ENCODE measurements at places on chromosomes 2 and 18.

DNA sequence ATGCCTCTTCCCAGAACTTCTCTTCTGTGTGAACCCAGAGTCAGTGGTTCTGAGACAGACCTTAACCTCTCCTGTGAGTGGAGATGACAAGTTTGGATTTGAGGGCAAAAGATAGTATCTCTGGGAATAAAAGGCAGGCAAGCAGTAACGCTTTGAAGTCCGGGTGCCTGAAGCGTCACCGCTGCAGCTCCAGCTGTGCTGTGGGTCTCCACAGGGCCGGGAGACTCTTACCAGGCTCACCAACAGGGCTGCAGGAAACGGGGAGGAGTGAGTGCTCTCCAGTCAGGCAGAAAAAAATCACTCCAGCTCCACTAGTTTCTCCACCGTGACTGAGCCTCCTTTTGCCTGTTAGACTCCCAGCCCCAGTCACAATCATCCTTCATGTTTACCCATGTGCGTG is 79.7 kb upstream of the MAP4K4 start:
- DNase-seq: no peak

DNA sequence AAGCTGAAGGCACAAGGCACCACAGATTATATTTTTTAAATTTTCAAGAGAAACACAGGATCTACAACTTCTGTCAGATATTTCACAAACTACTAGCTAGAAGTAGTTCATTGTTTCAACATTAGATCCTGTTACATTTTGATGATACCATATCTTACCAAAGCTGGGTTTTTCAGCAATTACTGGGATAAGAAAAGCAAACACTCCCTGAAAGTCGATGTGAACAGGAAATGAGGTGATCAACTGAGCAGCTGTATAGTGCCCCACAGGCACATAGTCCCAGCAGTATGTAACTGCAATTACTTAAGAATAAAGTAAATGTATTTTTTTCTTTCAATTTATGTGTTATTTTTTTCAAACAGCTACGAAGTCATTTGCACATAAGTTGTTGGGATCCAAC is 103.5 kb downstream of the DNER start:
- no peak for DNase-seq

DNA sequence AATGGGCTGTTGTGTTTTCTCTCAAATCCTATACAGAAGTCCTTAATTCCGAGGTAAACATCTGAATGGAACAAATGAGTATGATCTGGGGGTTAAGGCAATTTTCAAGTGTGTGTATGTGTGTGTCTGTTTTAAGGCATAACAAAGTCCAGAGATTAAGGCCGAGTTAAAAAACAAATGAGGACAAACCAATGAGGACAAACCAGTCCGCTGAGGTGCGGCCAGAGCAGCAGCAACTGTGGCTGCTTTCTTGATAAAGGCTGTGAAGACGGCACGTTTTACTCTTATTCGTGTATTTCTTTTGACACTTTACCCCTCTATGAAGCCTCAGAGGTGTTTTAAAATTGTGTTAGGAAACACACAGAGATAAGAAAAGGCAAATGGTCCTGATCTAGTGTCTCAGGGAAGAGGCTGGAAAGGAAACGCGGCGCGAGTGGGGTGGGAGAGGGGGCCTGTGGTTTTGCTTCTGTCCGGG is 495 bp upstream of the GULP1 start:
- DNase-seq: no peak

DNA sequence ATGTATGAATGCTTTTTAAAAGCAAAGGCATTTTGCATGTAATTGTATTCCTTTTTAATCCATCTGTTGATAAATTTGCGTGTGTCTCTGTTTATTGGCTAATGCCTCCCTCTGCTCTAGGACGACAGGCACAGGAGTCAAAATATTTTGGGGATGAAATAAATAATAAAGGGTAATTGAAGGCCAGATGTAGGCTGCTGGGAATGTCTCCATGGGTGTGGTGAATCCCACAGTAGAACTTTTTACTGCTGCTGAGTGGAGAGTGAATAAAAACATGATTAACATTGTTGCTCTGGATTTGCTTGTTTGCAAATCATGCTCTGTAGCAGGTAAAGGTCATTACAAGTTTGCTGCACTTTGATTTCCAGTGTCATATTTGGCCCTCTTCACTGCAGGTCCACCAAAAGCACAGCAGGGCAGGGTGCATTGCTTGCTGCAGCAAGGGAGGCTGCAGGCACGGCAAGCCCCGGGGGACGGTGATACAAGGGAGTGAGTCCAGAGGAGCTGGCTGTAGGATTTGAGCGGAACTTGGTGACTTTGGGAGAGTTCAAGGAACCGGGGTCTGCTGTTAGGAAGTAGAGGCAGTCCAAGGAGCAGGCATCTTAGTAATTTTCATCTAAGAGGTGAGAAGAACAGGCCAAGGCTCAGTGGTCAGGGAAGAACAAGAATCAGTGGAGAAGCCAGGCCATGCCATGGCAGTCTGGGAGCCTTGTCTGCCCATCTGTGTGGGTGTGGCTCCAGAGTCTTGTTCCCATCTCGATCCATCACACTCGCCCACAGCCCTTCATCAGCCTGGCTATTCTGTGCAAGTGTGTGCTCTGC is 201.5 kb upstream of the RAB6C start:
- no peak for DNase-seq

DNA sequence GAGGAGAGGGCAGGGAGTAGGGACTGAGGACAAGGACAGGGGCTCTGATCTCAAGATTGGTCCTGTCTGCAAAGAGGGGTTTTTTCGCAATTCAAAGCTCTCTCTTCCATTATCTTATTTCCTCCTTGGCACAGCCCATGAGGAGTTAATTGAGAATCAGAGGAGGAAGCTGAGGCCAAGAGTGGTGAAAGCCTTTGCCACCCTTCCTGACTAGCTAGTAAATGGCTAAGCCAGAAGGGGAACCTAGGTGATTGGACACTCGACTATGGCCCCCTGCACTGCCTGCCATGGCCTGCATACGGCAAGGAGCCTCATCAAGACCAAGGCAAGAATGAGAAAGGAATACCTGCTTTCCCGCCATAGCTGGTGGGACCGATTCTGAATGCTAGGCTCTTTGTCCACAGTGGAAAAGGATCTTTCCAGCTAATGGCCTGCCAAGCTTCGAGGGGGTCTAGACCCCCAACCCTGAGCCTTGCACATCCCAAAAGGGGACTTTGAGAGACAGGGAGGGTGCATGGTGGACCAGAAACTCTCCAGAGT is 237.9 kb downstream of the HAUS1 start:
- DNase-seq: no peak

GRCh38 chr2:96344011-96344410 is 8.4 kb downstream of the NCAPH start:
- DNase-seq: peak; percentile 69

DNA sequence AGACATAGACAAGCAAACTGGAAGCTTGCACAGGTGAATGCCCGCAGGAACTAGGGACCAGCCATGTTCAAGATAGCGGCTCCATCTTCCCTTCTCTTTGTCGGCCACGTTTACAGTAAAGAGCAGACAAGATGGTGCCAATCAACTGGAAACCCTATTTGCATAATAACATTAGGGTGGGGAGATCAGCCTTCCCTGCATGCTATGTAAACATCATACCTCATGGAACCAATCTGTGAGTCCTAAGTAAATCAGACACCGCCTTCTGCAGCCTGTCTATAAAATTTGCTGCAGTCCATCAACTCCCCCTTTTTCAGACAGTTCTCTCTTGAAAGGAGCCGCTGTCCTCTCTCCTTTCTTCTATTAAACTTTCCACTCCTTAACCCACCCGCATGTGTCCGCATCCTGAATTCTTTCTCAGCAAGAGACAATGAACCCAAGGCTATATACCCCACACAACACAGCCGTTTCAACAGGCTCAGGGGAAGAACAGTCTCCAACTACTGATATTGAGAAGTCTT is 384.4 kb downstream of the EIPR1 start:
- DNase-seq: no peak

GRCh38 chr2:237207646-237208045 is 122.0 kb downstream of the COPS8 start:
- DNase-seq: no peak

DNA sequence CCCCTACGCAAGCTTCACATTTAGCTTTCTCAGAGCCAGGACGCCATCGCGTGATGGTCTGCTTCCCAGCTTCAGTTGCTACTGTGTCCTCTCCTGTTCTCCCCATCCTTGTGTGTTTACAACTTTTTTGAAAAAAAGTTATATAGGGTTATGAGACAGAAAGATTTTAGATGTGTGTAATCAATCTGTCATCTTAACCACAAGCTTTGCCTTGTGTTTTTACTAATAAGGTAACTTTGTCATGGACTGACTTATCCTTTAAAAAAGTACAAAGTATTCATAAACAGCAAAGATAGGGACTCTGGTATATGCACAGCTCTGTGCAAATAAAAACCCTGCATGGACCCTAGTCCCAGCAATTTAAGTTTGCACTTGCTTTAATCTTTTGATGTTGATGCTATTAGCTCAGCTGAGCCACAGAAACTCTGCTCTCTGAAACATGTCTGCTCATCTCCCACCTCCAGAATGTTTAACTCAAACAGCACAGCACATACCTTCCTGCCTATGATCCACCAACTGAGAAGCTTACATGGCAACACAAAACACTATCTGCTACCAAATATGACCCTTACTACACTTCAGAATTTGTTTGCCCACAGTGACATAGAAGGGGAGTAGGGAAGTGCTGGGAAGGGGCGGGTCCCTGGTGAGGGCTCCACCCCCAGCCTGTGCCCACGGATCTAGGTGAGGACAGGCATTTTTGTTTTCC is 42.7 kb downstream of the SAP130 start:
- no peak for DNase-seq

DNA sequence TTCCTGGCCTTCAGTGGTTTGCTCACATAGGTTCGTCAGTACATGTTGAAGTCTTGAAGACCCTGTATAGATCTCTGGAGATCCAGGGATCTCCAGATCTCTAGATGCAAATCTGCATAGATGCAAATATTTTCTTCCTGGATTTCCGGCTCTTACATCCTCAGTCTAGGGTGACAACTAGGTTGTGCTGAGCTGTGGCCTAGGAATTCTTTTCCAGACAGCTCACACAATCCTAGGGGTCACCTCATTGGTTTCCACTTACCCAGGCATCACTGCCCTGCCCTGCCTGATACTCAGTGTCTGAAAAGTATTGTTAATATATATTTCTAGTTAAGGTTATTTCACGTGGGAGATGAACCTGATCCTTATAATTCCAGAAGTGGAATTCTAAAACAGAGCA is 105.1 kb upstream of the TTC27 start:
- no peak for DNase-seq

DNA sequence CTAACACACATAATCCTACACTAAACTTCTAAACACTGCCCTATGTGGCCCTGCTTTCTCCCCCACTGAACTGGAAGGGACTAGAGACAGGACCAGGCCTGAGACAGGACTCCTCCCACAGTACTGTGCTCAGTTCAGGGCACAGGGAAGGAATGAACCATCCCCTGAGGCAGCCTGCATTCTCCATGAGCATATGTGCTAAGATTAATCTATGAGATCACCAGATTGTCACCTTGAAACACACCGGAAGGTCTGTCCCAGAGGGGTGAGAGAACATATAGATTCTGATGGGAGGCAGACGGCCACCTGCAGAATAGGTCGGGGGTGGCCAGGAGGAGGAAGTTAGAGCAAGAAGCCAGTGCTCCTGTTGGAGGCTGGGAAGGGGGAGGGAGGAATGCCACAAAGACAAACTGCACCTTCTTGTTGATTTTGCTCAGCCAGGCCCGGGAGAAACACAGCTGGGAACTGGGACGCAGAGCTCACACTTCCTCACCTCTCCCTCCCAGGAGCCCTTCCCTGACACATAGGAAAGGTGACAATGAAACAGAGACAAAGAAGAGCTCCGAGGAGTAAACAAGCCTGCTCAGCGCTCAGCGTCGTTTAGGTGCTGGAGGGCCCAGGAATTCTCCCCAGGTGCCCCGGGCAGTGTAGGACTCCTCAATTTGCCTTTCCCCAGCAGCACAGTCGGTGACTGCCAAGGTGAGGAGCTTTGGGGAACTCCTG is 52.1 kb downstream of the ZBTB7C start:
- DNase-seq: no peak

DNA sequence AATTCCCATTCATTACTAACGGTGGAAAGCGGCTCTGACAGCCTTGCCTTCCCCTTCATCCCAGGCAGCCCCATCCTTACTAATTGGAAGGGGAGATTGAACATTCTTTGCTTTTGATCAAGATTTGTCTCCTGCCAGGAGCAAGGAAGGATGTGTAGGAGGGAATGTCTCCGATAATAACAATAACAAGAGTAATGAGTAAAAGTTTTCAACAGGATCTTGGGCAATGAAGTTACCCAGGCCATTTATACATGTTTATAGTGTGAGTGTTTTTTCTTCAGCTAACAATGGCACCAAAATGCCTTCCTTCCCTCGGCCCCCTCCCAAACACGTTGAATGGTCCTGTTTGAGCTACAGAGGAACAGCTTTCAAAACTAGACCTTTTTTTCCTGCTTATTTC is 83.8 kb downstream of the GATA6 start:
- no peak for DNase-seq

GRCh38 chr18:23277399-23277798 is 142.1 kb downstream of the CABLES1 start:
- DNase-seq: no peak

- DNase-seq: peak; percentile 23
Observed at GRCh38 chr2:191666732-191667131, 11.2 kb upstream of the NABP1 start.

- peak; percentile 57 for DNase-seq
Observed at GRCh38 chr2:237662671-237663093, 35.3 kb downstream of the LRRFIP1 start.

- no peak for DNase-seq
Observed at GRCh38 chr2:221792971-221793521, 220.9 kb upstream of the EPHA4 start.

- no peak for DNase-seq
Observed at GRCh38 chr2:128765811-128766210, 447.1 kb upstream of the HS6ST1 start.

- no peak for DNase-seq
Observed at GRCh38 chr2:38158378-38159118, 82.6 kb upstream of the CYP1B1 start.

- DNase-seq: no peak
Observed at GRCh38 chr2:5969303-5969702, 277.1 kb downstream of the SOX11 start.

GRCh38 chr2:84807063-84807485 is 73.8 kb downstream of the TRABD2A start:
- no peak for DNase-seq

DNA sequence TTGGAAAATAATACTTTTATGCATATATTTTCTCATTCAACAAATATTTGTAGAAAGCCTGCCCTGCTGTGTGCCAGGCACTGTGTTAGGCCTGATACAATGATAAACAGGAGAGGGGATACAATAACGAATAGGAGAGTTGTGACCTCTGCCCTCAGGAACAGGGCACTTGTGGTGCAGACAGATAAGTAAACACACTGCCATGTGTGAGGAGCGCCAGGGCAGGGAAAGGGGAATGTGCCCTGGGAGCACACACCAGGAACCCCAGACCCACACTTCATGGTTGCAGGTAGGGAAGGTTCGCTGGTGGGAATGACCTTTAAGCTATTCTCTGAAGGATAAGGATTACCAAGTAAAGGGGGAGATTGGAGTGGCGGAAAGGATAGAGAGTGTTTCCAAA is 42.2 kb upstream of the DSC1 start:
- DNase-seq: no peak
